ENCODE measurements at places on chromosomes 1 and 21.

DNA sequence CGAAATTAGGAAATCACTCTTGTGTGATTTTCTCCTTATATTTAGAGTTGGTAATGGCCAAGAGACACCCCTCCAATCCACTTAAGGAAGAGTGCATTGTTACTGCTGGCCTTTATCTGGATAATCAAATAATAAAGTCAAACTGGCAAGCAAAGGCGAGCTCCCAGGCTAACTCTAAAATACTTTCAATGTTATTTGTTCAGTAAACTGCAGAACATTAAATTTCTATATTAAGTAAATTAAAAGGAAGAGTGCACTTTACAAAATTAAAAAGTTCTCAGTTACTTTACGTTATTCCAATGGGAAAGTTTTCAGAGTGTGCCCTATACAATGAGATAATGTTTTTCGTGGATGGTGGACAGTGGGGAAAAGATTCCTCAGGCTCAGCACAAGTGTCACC lies 562.4 kb upstream of the BEND5 start:
- DNase-seq, result no peak

DNA sequence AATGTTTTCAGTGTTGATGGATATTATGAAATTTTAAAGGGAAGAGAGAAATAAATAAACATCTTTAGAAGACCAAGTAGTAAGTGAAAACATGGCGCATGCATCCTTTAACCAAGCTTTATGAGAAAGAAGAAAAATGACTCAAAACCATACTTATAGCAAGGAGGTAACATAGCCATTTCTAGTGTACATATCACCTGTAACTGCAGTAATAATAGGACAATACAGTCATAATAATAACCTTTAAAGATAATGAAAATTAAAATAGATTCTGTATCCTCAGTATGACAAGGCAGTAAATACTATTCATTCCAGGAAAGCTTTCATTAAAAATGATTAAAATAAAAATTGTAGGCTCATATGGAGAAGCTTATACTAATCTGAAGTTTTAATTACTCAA lies 141.2 kb downstream of the COL24A1 start:
- no peak for DNase-seq

DNA sequence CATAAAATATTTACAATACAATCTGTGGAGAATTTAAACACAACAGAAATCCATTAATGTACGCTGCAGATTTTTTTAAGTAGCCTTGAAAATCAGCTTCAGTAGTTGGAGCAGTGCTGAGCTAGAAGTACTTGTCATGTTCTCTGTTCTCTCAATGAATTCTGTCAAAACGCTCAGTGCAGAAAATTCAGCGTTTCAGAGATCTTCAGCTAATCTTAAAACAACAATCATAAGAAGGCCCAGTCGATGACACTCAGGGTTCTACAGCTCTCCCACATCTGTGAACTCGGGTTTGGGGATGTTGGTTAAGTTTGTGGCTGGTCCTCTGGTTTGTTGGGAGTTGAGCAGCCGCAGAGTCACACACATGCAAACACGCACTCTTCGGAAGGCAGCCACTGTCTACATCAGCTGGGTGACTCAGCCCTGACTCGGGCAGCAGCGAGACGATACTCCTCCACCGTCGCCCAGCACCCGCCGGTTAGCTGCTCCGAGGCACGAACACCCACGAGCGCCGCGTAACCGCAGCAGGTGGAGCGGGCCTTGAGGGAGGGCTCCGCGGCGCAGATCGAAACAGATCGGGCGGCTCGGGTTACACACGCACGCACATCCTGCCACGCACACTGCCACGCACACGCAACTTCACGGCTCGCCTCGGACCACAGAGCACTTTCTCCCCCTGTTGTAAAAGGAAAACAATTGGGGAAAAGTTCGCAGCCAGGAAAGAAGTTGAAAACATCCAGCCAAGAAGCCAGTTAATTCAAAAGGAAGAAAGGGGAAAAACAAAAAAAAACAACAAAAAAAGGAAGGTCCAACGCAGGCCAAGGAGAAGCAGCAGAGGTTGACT lies 161.2 kb downstream of the RUNX1 start:
- DNase-seq, result peak; percentile 81

GRCh38 chr1:45721207-45721606 lies 29.2 kb downstream of the IPP start:
- DNase-seq, result no peak

DNA sequence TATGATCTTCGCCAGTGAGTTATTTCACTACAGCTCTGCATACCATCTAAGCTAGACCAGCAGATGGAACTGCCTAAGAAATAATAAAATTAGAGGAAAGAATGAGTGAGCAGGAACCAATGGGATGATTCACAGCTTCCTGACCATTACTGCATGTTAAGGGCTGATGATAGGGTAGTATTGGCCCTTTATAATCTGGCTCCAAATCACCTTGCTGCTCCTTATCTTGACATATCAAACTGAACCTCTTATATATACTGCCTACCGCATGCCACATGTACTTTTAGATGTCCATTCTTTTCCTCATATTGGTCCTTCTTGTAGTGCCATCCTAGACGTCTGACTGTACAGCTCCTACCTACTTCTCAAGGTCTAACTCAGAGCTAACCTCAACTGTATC lies 524.4 kb downstream of the DPYD start:
- DNase-seq, result no peak

DNA sequence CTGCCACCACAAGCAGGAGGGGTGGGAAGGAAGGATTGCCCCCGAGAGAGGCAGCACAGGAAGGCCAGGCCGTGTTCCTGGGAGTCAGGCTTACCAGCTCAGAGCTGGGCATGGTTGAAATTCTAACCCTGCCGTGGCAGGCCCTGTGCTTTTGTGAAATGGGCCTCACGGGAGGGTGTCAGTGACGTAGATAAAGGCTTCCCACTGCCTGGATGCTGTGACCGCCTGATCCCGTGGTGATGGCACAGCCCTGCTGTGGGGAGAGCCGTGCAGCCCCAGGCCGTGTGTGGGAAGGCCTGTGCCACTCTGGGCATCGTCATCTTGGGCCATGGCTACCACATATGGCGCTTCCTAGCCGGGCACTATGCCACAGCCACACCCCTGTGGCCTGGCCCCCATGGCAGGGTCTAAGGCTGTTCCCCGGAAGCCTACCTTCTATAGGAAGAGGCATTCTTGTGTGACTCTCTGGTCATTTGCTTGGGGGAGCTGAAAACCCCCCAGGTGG lies 161.3 kb downstream of the PCBP3 start:
- no peak for DNase-seq

DNA sequence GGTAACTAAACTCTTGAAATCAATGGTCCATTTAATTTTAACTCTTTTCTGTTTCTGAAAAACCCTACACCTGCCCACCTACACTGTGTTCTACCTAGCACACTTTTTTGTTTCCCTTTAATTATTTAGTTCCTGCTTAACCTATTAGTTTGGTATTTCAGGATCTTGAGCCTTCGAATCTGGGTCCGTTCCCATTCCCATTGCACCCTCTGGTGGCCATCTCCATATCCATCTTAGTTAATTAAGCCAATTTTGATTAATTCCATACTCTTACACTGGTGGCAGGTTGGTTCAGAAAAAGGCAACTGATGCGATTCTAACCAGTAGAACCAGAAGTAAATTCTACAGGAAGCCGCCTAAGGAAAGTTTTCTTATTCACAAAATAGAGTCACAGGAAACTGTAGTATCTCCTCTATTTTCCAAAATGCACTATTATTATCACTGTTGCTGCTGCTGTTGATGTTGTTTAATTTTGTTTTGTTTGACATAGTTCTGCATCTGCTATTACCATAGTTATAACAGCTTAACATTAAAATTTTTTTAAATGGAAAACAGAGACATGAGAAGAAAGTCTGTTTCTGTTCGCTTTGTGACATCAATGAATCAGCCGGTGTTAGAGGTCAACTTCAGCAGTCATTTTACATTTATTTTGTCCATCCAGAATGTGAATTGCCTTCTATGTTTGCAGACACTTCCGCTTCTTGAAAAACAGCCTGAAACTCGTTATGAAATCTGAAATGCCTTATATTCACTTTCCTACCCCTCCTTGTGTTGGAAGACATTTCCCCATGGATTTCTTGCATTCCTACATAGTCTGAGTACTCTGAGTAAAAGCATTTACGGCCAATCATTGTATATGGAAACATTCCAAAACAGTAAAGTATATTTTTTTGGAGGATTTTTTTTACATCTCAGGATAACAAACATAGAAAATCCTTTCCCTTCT lies 115.5 kb upstream of the NCAM2 start:
- no peak for DNase-seq

GRCh38 chr21:31087639-31088473 lies 49.6 kb upstream of the KRTAP19-8 start:
- no peak for DNase-seq

GRCh38 chr1:217052626-217053025 lies 329.4 kb upstream of the ESRRG start:
- DNase-seq, result no peak

- DNase-seq, result no peak
Observed at GRCh38 chr1:208156741-208157140, 87.4 kb downstream of the PLXNA2 start.

- no peak for DNase-seq
Observed at GRCh38 chr1:82446955-82447354, 646.2 kb downstream of the ADGRL2 start.

DNA sequence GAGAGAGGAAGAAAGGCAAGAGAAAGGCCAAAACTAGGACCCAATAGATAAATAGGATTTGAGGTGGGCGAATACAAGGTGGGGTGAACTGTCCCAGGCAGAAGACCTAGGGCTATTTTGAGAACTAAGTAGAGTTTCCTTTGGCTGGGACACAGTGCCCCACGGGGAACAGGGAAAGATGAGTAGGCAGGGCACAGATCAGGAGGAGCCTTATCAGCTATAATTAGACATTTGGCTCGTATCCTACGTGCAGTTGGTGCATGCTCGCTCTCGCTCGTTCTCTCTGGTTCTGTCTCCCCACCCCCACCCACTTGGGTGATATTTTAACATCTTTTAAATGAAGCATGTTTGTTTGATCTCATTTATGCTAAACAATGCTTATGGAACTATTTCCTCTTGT lies 235.0 kb upstream of the JUN start:
- no peak for DNase-seq

DNA sequence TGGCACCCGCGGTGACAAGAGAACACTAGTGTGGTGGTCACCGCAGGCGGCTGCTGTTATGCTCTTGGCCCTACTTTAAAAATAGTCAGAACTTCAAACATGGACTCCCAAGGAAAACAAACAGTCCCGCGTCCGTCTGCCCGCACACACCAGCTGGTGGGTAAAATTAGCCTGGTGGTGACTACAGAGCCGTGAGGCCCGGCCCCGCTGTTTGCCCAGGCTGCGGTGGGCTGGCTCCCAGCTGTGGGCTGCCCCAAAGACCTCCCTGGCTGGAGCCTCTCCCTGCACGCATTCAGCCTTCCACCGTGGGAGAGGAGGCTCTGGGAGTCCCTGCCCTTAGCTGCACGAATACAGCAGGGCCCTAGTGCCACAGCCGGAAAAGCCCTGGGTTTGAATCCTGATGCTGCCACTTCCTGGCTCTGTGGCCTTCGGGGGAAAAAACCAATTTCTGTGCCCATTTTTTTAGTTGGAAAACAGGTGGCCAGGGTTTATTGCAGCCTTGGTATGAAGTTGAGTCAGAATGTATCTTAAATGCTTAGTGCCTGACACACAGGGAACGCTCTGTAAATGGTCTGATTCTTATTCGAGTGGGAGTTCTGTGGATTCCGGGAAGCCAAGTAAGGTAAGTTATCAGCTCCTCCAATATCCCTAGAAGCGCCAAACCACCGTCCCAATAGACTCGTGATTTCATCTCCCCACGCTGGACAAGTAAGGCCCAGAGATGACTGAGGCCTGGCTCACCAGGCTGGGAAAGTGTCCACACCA lies 58.2 kb downstream of the ALPL start:
- DNase-seq, result no peak

DNA sequence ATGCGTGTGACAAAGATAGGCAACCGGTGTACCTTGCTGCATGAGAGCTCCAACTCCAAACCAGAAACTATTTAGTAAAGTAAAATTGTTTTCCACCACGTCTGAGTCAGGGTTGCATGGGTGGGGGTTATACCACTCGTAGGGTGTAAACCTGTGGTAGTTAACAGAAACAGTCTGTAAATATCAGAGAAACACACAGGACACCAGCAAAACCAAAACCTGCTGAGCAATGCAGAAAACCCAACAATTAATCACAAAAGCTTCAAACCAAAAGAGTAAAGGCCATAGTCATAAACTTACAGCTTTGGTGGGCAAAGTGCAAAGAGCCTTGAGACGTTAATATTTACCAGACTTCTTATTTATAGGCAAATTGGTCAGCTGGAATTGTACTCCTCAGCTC lies 282.7 kb downstream of the BACH1 start:
- no peak for DNase-seq

GRCh38 chr1:9235096-9235459 lies 504 bp downstream of the H6PD start:
- no peak for DNase-seq

GRCh38 chr1:179510038-179510437 lies 65.7 kb downstream of the NPHS2 start:
- no peak for DNase-seq

GRCh38 chr1:100448366-100448765 lies 89.6 kb upstream of the GPR88 start:
- no peak for DNase-seq

- DNase-seq, result no peak
Observed at GRCh38 chr1:27877115-27877416, 4.7 kb downstream of the THEMIS2 start.

GRCh38 chr1:195745189-195746010 lies 862.8 kb downstream of the KCNT2 start:
- no peak for DNase-seq

DNA sequence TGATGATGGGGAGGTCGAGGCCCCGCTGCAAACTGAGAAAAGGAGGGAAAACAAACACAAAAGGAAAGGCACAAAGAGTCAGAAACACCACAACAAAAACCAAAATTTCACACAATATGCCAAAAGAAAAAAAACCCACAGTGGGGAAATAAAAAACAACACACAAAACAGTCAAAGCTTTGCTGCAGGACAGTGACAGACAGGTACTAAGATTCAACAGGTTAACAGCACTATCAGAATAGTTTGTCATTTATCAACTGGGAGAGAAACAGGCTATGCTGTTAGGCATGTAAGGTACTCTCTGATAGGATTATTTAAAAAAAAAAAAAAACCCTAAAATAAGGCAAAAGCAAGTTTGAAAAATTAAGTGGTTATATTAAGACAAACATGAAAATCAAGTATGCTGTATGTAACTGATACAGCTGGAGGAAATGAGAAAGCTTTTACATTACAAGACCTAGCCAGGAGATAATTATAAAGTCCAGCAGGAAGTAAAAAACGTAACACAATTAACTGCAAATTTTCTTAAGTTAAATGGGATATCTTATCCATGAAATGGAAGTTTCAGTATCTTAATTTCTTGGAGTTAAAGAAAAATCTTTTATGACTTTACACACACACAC lies 179.0 kb downstream of the EIF4G3 start:
- DNase-seq, result no peak

GRCh38 chr21:24727803-24728440 lies 879.4 kb downstream of the MRPL39 start:
- DNase-seq, result no peak

- DNase-seq, result no peak
Observed at GRCh38 chr1:210535761-210536160, 207.1 kb downstream of the HHAT start.

- no peak for DNase-seq
Observed at GRCh38 chr1:39668894-39669293, 3.0 kb downstream of the NT5C1A start.
